ENCODE measurements at places on chromosomes 11 and 22. TPM values are rescaled to one million over a fixed set of nuclear protein-coding genes. Genes with fewer than 3 reads are reported as not detected.

The PKNOX2 gene
- 1.4 TPM for total RNA-seq

GRCh38 chr11:12241971-12242672, 131.7 kb downstream of the MICAL2 start:
- no peak for DNase-seq

GRCh38 chr11:100815787-100816330, 128.8 kb downstream of the ARHGAP42 start:
- no peak for DNase-seq

The TRMU gene
- 60.4 TPM for total RNA-seq

The EMID1 gene
- total RNA-seq: 9.0 TPM

- DNase-seq: no peak
These were observed 20.5 kb upstream of the STK33 start for GRCh38 chr11:8614497-8614896.

The SCUBE2 gene
- 0.51 TPM for total RNA-seq

The OR2AG2 gene
- not detected for total RNA-seq

DNA sequence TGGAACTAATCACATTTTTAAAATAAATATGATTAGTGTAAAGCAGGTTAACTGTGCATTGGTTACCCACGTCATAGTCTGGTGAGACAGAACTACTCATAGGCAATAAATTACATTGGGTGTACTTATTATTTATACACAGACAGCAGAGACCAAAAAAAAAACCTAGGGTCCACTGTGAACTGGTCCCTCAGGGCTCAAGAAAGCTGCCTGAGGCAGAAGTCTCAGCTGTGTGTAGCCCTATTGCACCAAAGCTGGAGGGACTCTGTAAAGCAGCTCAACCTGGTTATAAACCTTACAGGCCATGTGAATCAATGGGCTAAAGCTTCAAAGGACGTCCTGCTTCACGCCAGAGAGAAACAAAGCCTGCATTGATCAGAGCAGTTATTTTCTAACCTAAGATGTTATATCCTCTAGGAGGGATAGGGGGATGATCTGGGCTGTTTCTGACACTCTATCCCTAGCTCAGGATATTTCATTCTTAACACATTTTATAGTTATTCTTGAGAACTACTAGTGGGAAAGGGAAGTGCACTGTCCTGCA, 432.2 kb upstream of the ANO3 start:
- DNase-seq: no peak

DNA sequence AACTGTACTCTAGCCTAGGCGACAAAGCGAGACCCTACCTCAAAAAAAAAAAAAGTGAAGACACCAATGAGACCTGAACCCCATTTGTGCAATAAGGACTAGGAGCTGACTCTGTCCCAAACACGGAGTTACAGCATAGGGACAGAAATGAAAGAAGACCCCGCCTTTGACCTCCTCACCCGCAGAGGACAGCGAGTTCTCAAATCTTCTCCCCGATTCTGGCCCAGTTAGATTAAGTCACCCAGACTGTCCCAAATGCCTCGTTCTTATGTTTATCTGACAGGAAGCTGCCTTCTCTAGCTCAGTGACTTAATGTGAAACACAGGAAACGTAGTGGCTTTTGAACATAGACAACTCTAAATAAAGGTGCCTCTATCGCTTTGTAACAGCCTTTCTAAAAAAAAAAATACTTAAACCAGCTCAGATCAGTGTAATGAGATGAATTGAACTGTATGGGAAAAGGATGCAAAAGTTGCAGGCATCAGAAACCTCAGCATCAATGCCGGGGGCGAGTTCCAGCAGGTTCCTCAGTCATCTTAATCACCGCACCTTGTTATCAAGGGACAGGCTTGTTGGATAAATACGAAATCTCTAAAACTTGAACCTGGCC, 10.6 kb downstream of the MYH9 start:
- DNase-seq: no peak

- no peak for DNase-seq
These were observed 79.5 kb upstream of the ZBED5 start for GRCh38 chr11:10937385-10937771.

The GRM5 gene
- total RNA-seq: not detected
